ENCODE measurements at places on chromosomes 16 and 17. TPM values are rescaled to one million over a fixed set of nuclear protein-coding genes. Genes with fewer than 3 reads are reported as not detected.

PGAP3 gene
- total RNA-seq = 7.9 TPM

ABCC11 gene
- total RNA-seq = 0.17 TPM

TEFM gene
- 21.9 TPM for total RNA-seq

KRTAP4-5 gene
- not detected for total RNA-seq

CES4A gene
- 3.4 TPM for total RNA-seq

AIPL1 gene
- not detected for total RNA-seq

NUDT16L1 gene
- 24.2 TPM for total RNA-seq

CES3 gene
- 2.5 TPM for total RNA-seq

RNF222 gene
- total RNA-seq = not detected

RTN4RL1 gene
- total RNA-seq = 12.8 TPM

CHAD gene
- not detected for total RNA-seq

TVP23C gene
- 8.2 TPM for total RNA-seq

CMTM1 gene
- total RNA-seq = 1.5 TPM

TMEM114 gene
- total RNA-seq = not detected

CDH15 gene
- 0.20 TPM for total RNA-seq

KCNG4 gene
- total RNA-seq = not detected

KRT33B gene
- not detected for total RNA-seq

EVI2B gene
- 0.08 TPM for total RNA-seq

SDR42E1 gene
- total RNA-seq = 1.6 TPM

TSPAN10 gene
- total RNA-seq = 4.4 TPM

SLC38A8 gene
- total RNA-seq = not detected

SMG1 gene
- total RNA-seq = 20.0 TPM

CACNG4 gene
- 13.4 TPM for total RNA-seq

MPDU1 gene
- total RNA-seq = 113 TPM

CA5A gene
- not detected for total RNA-seq

CFAP119 gene
- 8.2 TPM for total RNA-seq

CCL8 gene
- not detected for total RNA-seq

SOST gene
- total RNA-seq = not detected

KCTD11 gene
- total RNA-seq = 13.8 TPM

All from A549 treated with Hydrocortisone at 1 μM for 4 hours (cell line).